ENCODE measurements at places on chromosomes 1 and 21.
A peak's percentile ranks its signal among the peaks of the same experiment; 100 is the strongest.

DNA sequence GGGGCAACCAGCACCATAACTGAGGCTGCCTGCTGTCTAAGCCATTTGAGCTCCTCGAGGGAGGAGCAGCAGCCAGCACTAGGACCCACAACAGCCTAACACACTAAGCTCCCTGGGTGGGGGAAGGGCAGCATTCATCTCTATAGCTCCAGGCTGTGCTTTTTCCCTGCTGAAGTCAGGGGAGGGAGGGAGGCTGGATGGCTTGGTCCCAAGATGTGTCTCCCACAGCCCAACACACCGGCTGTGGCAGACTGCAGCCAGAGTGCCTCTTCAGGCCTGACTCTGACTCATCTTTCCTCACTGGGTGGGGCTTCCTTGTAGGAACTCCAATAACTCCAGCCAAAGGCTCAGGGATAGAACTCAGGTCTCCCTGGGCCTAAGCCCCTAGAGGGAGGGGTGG lies 296.3 kb downstream of the PRDM2 start:
- no peak for DNase-seq

DNA sequence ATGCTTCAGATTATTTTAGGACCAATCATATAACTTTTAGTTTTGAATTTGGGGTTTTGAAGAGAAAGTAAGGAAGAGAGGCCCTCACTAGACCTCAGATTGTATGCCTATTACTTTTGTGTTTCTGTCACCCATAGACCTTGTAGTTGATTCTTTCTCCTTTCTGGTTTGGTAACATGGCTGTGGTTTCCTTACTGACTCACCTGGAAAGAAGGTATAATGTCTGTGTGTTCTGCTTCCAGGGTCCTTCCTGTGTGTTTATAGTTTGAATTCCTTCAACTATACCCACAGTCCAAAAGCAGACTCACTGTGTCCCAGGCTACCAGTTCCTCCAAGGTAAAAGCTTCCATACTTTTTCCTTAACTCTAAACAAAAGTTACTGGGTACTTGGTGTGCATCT lies 8.1 kb downstream of the SLC44A3 start:
- DNase-seq, result no peak

GRCh38 chr1:173496757-173497320 lies 19.7 kb downstream of the PRDX6 start:
- DNase-seq, result no peak

DNA sequence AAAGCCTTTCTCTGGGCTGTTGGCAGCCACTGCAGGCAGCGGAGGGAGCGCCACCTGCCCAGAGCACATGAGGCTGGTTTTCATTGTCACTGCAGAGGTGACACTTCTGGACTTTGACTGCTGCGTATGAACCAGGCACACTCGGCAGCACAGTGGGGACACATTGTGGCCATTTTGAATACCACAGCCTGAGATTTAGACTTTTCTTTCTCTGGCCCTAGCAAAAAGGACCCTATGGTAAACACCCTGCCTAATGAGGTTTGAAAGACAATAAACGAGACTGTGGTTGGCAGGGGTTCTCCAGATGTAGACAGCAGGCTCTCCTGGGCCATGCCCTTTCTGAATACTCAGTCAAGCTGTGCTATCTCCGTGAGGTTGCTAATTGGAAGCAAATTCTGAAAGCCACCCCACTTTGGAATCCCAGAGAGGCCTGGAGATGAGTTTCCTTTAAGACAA lies 12.0 kb upstream of the KCNE2 start:
- peak; percentile 29 for DNase-seq

GRCh38 chr1:17648457-17649145 lies 106.5 kb upstream of the ACTL8 start:
- DNase-seq, result no peak
